ENCODE measurements at places on chromosomes 1 and 21.

DNA sequence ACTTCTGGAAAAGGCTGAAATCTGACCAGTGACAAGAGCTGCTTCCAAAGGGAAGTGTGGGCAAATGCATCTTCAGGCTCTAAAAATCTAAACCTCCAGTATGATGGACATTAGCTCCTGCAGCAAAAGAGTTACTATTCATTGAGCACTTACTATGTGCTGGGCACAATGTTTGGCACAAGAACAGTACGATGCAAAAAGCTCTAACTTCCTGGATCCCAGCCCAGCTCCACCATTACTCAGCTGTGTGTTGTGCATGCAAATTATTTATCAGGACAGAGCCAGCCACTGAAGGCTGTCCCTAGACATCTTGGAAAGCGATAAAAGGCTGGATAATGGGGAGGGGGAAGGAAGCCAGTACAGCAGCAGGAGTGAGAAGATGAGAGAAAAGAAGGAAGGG lies 143.5 kb downstream of the ELAVL4 start:
- no peak for DNase-seq

GRCh38 chr1:119797162-119797561 lies 14.1 kb downstream of the REG4 start:
- DNase-seq, result no peak

GRCh38 chr1:36699113-36699911 lies 216.6 kb upstream of the CSF3R start:
- no peak for DNase-seq

DNA sequence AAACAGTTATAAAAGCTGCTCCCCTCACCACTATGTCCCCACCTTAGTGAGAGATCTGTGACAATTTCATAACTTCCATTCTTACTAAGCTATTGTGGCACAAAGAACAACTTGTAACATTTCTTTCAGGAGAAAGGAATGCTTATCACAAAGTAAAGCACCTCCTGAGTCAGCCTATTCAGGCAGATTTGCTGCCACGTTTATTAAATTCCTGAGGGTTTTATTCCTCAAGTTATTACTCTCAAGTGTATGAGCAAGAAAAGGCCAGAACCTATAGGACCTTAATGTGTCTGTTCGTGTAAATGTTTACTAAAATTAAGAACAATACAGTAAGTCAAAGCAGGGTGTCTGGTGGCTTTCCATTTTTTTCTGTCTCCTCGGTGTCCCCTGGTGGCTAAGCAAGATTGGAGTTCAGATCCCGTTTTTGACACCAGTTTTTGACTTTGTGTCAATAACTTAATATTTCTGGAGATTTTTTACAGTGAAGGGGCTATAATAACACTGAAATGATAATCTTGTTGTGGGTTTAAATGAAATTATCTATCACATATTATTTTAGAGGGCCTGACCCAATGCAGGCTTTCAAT lies 1539.6 kb downstream of the BRINP3 start:
- DNase-seq, result no peak

DNA sequence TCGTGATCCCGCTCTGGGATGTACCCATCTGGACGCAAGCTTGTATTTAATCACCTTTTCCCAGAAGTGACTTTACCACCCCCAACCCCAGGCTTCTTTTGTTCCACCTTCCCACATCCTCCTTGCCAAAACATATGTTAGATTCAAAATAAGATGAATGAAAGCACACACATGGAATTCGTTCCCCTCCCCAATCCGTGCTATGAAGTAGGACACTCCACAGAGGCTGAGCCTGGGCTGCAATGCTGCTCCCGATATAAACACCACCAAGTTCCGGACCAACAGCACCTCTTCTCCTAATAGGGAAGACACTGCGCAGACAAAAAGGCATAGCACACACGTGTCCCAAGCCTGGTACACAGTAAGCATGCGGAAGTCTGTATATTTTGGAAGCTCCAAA lies 86.1 kb downstream of the CLSTN1 start:
- DNase-seq, result no peak

DNA sequence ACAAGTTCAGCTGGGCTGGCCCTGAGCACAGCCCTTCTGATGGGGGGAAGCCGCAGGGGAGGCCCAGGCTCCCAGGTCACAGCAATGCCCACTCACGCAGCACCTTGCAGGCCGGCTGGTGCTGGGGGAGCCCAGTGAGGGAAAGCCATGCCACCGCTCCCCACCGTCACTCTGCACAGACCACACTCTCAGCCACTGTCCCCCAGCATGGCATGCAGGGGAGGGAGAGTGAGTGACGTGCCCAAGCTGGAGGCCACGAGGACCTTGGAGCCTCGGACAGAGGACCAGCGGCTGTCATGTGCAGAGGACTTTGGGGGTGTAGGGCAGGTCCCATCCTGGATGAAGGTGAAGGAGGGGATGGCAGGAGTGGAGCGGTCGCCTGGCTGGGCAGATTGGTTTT lies 25.1 kb downstream of the SLC45A1 start:
- no peak for DNase-seq

DNA sequence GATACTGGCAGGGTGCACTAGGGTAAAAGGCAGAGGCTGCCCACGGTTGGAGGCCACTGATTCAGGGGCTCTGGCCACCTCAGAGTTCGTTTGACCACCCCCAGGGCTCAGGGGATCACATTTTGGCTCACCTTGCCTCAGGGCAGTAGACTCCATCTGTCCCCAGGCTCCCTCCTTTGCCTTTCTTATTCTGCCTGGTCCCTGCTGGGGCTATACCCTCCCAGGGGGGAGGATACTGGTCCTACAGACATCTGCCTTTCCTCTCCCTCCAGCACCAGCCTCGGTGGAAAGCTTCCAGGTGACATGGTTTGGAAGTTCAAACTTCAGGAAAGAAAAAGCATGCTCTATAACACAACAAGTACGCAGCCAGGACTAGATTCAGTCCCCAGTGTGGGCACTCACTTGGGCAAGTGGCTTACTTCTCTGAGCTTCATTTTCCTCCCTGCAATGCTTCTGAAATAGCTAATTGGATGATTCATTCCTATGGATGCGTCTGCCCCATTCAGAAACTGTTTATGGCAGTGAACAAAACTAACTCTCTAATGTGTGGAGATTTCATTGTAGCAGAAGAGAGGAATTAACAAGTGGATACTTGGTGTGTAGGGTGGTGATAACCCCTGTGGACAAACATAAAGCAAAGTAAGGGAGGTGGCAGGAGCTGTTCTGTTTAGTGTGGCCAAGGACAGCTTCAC lies 154.8 kb downstream of the TRABD2B start:
- no peak for DNase-seq

DNA sequence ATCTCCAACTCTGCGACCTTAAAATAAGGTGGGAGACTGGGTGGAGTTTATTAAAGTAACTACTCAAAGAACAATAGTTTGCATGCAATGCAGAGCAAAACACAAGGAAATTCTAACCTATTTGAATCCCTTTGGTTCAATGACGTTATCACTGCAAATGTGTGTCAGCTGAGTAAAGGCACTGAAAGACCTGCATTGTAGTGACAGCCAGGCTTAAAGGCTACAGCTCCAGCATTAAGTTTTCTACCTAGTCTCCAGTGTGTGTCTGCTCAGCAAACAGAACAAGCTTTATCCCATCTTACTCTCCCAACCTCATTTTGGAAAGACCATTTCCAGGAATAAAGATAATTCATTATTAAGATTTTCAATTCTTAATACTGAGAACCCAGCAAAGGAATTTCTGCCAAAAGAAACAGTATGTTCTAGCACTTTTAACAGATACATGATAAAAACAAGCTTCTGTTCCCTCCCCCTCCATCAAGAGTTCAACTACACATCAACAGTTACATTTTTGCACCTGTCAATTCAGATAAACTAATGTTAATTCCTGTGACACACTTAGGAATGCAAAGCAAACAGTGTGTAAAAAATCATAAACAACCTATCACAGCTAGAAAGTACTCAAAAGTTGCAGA lies 14.2 kb downstream of the PTP4A2 start:
- no peak for DNase-seq

DNA sequence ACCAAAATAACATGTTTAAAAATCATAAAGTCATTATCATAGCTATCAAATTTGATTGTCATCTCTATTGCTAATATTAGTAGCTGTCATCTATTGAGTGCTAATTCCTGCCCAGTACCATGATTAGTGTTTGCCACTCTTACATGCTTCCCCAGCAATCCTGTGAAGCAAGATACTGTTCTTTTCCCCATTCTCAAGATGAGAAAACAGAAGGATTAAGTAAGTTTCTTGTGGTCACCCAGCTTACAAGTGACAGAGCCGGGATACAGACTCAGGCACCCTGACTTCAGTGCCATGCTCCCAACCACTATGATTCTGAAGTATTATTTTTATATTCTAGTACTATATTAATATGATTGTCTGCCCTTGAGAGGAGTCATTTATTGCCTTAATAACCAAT lies 36.5 kb downstream of the LRRC8C start:
- no peak for DNase-seq

DNA sequence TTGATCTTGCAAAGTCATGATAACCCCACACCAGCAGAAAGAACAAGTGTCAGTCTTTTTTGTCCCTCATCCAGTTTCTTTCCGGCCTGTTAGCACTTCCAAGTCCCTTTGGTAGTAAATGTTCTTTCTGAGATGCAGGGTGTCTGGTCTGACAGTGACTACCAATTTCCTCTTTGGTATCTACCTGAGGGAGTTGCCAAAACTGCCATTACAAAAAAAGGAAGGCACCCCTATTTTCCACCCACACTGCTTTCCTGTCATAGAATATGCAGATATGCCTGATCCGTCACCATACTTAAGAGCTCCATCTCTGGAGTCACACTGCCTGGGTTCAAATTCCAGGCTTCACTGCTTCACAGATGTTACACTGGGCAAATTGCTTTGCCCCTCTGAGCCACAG lies 72.4 kb downstream of the ZNF281 start:
- no peak for DNase-seq

- no peak for DNase-seq
These were observed 21.9 kb downstream of the MAP7D1 start for GRCh38 chr1:36177589-36178431.

GRCh38 chr21:44735821-44736220 lies 24.4 kb upstream of the TSPEAR start:
- DNase-seq, result no peak

GRCh38 chr1:19648689-19649088 lies 4.6 kb downstream of the NBL1 start:
- DNase-seq, result peak; percentile 33

DNA sequence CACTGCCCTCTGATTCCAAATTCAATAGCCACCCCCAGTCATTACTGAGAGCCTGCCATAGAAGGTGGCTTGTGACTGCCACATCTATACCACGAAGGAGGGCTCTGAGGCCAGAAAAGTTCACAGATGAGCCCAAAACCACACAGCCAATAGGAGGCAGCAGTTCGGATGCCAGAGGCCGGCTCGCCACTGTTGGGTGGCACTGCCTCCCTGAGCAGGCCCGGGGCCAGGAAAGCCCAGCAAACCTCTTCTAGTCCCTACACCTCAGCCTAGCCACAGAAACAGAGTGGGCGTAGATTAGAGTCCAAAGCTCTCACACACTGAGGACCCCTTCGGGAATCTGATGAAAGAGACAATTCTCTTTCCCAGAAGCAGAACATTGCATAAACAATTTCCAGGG lies 5.9 kb upstream of the CAMK2N1 start:
- DNase-seq, result no peak

GRCh38 chr1:53968125-53968513 lies 22.0 kb downstream of the LRRC42 start:
- DNase-seq, result no peak

GRCh38 chr1:230858236-230858820 lies 10.0 kb downstream of the C1orf198 start:
- DNase-seq, result no peak

- no peak for DNase-seq
These were observed 1327.9 kb downstream of the BRINP3 start for GRCh38 chr1:189149547-189150375.

DNA sequence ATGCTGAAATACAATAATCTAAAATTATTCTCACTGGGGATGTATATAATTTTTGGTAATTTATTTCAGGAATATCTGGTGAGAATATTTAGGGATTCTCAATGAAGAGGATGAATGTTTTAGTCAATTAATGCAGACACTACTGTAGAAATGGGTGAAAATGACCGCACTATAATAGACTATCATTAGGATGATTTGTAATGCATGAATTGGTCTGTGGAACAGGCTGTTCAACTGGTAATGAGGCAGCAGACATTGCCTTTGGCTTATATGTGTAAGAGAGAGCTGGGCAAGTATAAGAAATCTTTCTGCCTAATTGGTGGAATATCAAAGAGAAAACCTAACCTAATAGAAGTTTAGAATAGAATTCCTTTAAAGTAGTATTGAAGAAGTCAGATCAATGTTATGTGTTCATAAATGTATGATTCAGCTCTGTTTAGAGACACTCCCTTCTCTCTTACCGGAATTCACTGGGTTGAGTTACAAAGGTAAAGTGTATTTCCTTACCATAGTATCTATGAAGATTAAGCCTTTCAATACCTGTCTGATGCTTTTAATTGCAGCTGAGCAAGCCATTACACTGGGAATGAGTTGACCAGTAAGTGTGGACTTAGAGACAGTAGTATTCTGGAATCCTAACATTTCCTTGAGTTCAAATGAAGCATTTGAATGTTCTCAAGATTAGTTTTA lies 274.5 kb downstream of the S1PR1 start:
- DNase-seq, result no peak

GRCh38 chr1:5611851-5612250 lies 380.4 kb downstream of the NPHP4 start:
- no peak for DNase-seq

DNA sequence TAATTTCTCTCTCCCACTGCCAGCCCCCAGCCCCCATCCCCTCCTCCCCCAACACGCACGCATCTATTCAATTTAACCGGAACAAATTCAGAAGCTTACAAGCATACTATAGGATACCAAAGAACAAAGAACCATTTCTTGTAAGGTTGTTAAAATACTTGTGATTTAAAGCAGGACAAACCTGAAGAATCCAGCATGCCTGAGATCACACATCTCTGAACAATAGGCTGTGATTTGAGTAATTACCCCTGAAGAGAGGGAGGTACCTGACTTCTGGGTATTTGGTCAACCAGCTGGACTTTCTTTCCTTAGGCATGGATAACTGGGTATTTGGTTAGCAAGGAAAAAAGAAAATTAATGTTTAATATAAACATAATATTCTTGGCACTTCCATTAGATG lies 105.1 kb downstream of the NMNAT2 start:
- no peak for DNase-seq

DNA sequence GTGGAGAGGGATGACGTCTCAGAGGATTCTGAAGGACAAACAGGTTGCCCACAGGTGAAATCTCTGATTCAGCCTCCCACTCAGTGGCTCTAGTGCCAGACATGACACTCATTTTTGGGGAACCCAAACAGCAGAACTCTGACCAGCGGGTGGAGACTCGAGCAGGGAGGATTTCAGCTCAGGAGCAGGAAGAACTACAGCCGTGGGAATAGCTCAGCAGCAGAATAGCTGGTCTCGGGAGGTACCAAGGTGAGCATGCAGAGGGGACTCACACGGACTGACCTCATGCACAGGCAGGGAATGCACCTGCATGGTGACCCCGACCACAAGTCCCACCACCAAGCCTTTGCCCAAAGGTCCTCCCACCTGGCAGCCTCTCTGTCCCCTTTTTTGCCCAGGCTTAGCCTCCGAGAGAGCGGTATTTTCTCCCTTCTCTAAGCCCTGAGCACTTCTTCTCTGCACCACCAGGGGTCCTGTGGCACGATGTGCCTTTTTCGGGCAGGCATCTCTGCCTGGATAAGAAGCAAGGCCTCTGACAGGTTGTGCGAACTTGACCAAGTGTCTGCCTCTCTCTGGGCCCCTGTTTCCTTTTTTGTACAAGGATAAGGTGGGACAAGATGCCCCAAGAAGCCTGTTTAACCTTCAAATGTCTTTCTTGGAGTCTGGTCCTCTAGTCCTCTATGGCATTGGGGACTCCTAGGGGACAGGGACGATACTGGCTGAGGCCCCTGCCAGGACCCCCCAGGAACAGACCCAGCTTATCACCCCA lies 8.8 kb upstream of the FGR start:
- peak; percentile 76 for DNase-seq

- DNase-seq, result no peak
These were observed 15.2 kb downstream of the ITPKB start for GRCh38 chr1:226723657-226724532.
